Stimulated activated CD4-positive, alpha-beta T cell treated with anti-CD3 and anti-CD28 coated beads, Interleukin-15, amount 100 ng/mL, for 1 hour (primary cell): ENCODE measurements at places on chromosomes 2 and 18.

DNA sequence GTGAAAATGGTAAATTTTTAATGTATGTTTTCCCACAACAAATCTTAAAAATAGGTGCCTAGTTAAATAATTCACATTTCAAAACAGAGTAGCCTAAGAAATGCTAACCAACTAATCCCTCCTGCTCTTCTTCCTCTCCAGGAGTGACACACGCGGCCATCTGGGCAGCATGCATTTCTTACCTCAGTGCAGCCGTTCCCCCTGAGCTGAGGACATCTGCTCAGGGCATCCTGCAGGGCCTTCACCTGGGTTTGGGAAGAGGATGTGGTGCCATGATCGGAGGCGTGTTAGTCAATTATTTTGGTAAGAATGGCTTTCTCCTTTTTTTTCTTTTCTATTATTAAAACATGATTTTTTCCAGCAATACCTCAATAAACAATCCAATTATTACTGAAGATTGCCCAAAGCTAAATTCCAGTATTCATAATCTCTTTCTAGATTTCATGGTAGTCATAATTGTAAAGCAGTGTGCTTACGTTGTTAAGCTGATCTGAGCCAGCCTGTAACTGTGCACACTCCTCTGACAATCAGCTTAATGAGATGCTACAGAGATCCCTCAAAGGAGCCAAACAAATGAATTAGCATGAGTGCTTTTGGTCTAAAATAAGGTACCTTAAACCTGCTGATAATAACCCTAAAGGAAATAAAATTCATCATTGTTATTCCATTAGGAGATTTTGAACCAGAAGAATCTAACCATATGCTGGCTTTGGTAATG lies 45.8 kb downstream of the NEMP2 start:
- no peak for DNase-seq

- no peak for DNase-seq
These were observed 52.5 kb downstream of the IL1RL2 start for GRCh38 chr2:102239344-102239743.

DNA sequence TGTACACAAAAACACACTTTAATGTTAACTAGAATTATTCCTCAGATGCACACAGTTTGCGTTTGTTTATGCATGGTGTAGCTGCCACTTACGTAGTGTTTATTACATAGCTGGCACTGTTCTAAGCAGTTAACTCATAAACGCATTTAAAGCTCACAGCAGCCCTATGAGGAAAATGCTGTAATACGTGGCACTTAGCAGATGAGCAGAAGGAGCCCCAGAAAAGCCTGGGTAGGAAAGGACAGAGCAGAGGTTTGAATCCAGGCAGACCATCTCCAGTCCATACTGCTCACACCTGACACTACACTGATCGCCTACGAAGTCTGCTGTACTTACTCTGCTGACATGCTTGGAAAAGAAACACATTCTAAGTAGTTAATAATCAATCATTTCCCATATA lies 66.6 kb downstream of the BCL2 start:
- DNase-seq = no peak

GRCh38 chr2:9060819-9061218 lies 57.3 kb upstream of the MBOAT2 start:
- no peak for DNase-seq

DNA sequence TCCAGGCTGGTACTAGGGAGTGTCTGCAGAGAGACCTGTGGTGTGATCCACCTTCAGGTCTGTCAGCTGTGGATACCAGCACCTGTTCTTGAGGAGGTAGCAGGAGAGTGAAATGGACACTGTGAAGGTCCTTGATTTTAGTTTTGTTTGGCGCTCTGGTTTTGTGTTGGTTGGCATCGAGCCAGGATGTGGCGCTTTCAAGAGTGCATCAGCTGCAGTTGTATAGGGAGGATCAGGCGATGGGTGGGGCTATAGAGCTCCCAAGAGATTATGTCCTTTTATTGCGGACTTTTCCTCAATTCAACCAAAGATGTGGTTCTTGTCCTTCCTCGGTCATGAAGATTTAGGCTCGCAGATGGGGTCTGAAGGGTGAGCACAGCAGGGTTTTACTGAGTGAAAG lies 37.5 kb downstream of the SLC39A10 start:
- DNase-seq = no peak

DNA sequence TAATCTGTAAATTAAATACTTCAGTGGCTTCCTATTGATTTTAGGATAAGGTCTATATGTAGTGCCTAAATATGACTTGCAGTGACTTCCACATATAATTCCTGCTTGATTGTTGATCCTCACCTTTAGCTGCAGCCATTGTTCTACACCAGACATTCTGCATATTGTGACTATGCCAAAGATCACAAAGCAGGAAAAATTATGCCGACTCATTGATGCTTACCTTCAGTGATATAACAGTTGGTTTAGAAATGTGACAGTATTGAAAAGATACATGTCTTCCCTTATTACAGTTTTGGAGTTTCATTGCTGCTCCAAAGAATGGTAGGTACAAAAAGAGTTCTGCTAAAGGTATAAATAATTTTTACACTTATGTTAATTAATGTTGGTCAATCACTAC lies 12.3 kb upstream of the SPAG16 start:
- no peak for DNase-seq

DNA sequence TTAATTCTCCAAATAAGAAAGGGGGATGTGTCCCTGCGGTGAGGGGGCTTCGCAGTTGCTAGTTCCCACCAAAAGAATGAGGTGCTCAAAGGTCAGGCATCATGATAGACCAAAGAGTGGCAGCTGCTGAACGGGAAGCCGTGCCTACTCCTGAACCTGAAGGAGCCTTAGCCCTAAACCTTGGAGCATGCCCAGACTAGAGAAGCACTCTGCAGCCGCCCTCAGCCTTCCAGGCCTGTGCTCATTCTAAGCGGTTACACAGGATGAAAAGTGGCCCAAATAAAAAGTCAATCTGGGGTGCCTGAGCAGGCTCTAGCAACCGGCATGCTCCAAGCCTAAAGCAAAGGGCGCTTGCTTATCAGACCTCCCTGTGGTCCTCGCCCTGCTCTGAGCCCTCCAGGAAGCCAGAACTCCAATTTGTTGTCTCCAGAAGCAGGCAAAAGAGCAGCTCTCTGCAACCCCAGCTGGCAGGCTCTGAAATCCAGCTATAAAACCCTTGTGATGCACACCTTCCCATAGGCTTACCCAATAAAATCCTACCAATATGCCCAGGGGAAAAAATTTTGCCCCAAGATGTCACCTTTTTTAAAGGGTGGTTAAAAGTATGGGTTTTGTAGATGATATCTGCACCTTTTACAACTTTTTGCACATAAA lies 17.5 kb downstream of the UXS1 start:
- DNase-seq = no peak

- DNase-seq = no peak
These were observed 4.5 kb downstream of the SCLY start for GRCh38 chr2:238065071-238065846.

GRCh38 chr2:64975232-64975821 lies 13.9 kb upstream of the SLC1A4 start:
- no peak for DNase-seq

DNA sequence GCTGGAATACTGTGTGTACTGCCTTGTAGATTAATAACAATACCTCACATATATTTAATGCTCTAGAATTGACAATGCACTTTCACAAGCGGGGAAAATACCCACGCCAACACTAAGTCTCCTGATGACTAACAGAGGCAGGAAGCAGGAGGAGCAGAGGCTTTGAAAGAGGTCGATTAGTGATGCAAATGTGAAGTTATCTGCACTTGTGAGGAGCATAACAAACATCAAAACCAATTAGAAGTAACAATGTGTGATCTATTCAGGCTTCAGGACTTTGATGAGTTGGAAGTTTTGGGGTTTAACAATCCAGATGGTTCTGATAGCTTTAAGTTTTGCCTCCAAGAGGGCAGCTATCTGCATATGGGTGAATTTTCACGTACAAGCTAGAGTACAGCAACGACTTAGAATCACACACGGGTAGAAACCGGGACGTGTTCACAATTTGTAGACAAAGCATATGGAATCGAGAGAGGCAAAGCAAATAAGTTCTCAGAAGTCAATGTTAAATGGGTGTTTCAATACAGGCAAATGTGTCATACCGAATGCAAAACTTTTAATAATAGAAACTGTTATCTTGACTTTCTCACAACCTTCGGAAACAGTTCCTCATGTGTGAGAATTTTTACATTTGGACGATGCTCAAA lies 114.5 kb downstream of the METTL8 start:
- DNase-seq = no peak

DNA sequence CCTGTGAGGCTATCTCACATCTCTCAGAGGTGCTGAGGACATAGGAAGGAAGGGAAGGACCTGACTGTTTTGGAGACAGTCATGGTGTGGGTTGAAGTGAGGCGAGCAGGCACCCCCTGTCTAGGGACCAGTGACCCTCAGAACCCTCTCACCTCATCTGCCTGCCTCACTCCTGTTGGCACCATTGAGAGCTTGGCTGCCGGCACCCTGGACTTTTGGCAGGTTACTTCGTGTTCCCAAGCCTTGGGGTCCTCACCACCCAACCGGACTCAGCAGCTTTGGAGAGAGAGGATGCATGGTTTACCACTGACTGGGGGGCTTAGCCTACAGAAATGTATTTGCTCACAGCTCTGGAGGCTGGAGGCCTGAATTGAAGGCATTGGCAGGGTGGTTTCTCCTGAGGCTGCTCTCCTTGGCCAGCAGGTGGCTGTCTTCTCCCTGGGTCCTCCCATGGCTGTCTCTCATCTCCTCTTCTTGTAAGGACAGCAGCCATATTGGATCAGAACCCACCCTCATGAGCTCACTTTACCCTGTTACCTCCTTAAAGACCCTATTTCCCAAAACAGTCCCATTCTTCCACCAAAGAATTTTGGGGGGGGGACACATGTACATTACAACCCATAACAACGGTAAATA lies 142.0 kb downstream of the TSN start:
- DNase-seq = no peak

DNA sequence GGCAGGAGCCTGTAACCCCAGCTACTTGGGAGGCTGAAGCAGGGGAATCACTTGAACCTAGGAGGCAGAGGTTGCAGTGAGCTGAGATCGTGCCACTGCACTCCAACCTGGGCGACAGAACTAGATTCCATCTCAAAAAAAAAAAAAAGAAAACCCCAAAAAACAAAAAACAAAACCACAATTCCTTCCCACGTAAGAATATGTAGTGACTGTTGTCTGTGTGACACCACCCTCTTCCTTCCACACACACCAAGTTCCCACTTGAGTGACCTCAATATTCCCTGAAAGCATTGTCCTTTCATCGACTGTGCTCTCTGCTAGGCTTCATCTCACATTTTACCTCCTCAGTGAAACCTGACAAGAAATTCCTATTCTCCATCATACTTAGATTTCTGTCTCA lies 8.8 kb upstream of the THADA start:
- no peak for DNase-seq

DNA sequence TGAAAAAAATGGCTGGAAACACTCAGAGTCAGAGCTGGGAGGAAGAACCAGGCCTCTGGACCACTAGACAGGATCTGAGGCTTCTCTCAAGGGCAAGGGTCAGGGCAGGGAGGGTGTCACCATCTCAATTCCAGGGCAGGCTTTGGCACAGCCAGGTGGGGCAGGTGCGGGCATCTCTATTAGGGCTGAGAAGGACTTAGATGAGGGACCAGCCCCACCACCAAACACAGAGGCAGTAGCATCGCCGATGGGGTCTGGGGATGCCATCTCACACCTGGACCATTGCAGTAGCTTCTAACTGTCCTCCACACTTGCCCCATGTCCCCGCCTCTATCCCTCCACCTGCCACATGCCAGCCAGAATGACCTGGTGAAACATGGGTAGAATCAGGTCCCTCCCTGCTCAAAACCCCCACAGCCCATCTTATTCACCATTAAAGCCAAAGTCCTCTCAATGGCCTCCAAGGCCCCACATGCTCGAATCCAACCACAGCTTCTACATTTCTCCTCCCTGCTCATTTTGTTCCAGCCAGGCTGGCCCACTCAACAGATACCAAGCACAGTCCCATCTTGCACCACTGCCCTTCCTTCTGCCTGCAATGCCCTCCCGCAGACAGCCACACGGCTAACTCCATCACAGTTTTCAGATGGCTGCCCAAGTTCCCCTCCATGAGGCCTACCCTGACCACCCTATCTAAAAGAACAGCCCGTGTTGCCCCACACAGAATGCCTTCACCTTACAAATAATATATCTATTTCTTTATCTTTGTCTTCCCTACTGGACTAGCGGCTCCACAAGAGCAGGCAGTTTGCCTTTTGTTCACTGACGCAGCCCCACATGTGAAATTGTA lies 177.4 kb downstream of the SMAD2 start:
- no peak for DNase-seq

- DNase-seq = no peak
These were observed 437.2 kb upstream of the LYPD1 start for GRCh38 chr2:133107058-133107815.

- DNase-seq = no peak
These were observed 1395.6 kb downstream of the SUCLG1 start for GRCh38 chr2:83063511-83063910.

DNA sequence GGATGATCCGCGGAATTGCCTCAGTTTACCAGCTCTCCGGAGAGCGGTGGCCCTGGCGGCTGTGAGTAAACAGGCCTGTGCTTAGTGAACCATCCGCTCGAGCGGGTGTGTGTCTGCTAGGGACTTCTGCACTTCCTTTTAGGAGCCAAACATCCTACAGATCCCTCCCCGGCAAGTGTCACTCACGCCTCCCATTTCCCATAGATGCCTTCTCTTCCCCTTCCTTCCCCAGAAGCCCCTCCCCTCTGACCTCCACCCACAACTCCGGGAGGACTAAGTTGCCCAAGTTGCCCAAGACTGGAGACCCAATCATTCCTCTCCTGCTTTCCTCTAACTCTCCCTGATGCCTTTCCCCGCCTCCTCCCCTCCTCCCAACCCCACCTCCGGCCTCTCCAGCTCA lies 2.9 kb downstream of the C1QL2 start:
- no peak for DNase-seq

DNA sequence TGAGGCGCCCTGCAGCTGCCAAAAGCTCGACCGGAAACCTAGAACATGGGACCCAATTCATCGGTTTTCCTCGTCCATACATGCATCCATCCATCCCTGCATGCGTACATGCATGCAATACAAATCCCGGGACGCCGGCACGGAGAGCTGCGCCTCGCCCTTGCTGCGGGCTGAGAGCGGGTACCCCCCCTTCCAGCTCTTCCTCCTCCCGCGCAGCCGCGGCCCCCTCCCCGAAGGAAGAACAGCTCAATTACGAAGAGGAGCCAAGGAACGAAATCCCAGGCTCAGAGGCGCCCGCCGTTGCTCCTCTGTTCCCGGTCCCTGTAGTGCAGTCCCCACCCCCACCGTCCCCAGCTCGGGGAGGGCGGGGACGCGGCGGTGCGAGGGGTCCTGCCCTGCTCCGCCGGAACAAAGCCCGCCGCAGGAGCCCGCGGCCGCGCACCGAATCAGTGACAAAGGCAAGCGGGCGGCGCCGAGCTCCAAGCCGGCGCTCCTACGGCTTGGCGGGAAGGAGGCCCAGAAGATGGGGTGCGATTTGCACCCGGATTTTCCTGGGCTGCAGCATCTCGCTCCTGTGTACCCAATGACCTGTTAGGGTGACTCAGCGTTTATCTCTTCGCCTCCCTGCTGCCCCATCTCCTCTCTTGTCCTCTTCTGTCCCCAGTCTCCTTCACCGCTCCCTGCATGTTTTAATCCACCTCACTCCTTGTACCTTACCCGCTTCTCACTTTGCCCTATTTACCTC lies 8.9 kb upstream of the POU3F3 start:
- no peak for DNase-seq

GRCh38 chr2:152369176-152369860 lies 34.3 kb downstream of the FMNL2 start:
- no peak for DNase-seq
